Activated naive CD8-positive, alpha-beta T cell treated with anti-CD3 and anti-CD28 coated beads for 36 hours (primary cell): ENCODE measurements at places on chromosomes 7 and 10. TPM values are rescaled to one million over a fixed set of nuclear protein-coding genes. Genes with fewer than 3 reads are reported as not detected.

DNA sequence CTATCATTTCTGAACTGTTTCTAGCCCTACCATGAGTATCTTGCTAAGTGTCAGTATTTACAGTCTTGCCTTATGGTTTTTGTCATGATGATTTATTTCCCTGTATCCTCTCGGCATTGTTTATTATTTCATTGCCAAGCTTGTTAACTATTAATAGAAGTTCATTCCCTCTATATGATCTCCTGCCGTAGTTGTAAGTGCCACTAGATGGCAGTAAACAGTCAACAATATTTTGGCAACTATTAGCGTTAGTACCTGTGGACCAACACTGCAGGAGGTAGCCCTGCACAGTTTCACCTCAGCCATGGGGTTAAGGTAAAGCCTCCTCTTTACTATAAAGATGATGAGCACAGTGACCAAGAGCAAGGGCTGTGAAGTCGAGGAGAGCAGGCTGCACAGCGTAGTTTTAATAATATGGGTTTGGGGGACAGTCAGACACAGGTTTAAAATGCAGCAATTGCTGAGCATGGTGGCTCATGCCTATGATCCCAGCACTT lies 26.1 kb upstream of the CCNJ start:
- H3K27me3 ChIP-seq: peaks cover 6% of the 10 kb centered on the region
- H3K4me3 ChIP-seq: no peak overlapping the region

DNA sequence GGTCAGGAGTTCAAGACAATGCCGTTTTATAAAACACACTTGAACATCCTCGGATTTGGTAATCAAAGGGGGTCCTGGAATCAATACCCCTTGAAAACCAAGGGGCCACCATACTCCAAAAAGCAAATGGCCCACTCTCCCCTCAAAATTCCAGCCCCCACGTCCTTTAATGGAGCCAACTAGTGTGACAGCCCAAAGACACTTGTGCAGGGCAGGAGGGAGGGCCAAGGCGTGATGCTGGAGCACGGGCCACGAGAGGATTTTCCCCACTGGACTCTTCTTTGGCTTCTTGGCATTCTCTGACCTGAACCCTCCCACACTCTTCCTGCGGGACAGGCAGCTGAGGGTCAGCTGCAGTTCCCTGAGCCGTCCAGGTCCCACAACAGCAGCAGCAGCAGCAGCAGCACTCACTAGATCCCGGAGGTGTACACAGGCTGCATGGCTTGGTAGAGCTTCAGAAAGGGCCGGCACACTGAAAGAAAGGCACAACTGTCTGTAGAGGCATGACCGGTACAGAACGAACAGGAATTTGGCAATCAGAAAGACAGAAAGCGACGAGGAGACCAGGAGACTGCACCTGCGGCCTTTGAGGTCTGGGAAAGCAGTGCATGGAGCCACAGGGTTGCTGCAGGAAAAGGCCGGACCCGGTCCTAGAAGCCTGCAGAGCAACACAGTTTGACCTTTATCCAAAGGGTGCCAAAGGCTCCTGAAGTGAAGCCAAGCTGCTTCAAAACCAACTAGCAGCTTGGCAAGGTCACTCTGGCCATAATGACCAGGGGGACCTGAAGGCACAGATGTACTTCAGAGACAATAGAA lies 168.2 kb downstream of the TNS3 start:
- peaks cover 2% of the 10 kb centered on the region for H3K36me3 ChIP-seq
- H3K27me3 ChIP-seq: no peaks in the 10 kb centered on the region
- peaks cover 3% of the 10 kb centered on the region for H3K4me1 ChIP-seq

DNA sequence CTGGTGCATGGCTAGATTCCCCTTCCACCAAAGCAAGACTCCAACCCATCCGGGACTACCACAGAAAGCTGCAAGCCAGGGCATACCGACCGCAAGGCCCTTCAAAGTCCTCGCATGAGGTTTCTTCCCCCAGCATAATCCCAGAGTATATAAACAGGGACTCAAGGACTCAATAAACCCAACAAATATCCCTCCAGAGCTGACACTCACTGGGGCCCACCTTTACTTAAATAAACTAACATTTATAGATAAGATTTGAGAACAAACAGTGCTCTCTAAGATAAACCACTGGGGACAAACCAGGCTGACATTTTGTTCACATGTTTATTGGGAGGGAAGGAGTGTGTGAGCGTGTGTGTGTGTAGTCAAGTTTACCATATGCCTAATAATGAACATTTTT lies 138.2 kb downstream of the ADAM12 start:
- H3K27ac ChIP-seq: no peak overlapping the region
- no peak for DNase-seq
- no peak overlapping the region for H3K4me3 ChIP-seq
- H3K27me3 ChIP-seq: no peaks in the 10 kb centered on the region

DNA sequence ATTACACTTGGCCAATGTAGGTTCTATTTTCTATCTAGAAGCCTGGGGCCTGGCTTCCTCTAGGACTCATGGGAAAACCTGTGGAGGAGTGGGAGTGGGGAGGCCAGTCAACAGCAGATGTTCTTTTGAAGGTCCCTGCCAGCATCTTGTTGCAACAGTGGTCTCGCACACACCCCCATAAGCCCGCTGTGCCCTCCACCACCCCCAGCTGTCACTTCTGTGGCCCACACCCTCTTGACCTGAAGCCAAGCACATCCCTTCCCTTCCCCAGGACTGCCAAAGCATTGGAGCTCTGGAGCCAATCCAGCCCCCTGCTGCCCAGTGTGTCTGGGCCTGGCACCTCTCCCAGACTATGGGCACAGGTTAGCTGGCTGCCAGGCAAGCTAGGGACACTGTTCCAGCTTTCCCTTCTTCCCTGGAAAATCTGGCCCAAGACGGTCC lies 1.9 kb upstream of the STX1A start:
- H3K4me1 ChIP-seq: peaks cover 17% of the 10 kb centered on the region
- DNase-seq: no peak
- H3K27me3 ChIP-seq: peaks cover 13% of the 10 kb centered on the region

DNA sequence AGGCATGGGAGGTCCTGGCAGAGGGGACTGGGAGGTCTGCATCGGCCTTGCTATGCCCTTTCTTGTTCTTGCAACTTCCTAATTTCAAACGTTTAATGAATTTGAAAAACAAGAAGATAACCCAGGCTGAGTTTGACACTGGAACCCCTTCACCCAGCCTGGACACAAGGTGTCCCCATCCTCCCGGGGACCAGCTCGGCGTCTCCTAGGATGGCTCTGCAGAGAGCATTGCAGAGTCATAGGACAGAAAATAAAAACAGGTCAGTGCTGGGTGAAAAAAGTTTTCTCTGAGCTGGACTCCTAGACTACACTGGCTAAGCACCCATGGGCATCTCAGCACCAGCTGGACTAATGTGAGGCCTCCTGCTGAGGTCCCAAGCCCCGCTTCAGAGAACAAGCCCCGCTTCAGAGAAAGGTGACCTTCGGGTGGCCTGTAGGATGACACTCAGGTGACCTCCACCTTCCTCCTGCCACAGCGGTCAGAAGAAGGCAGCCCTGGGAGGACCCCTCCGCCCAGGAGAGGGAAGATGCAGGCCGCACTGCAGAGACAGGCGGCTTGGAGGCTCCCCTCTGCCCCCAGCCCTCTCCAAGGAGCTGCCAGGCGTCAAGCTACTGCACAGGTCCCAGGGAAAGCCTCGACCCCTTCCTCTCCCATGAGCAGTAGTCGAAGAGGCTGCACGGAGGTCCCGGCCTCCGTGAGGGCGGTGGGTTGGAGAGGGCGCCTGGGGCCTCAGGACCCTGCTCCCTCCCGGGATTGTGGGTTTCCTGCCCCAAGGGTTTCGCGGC lies 9.3 kb upstream of the UNCX start:
- DNase-seq: no peak
- H3K27ac ChIP-seq: no peak overlapping the region
- no peaks in the 10 kb centered on the region for H3K36me3 ChIP-seq
- H3K4me3 ChIP-seq: no peak overlapping the region
- peaks cover 83% of the 10 kb centered on the region for H3K27me3 ChIP-seq
- peaks cover 6% of the 10 kb centered on the region for H3K4me1 ChIP-seq

- peaks cover 13% of the 10 kb centered on the region for H3K4me1 ChIP-seq
- DNase-seq: no peak
- no peak overlapping the region for H3K27ac ChIP-seq
- H3K36me3 ChIP-seq: no peaks in the 10 kb centered on the region
- H3K27me3 ChIP-seq: no peaks in the 10 kb centered on the region
- H3K4me3 ChIP-seq: no peak overlapping the region
Observed at GRCh38 chr7:75599244-75599781, 107.2 kb downstream of the SPDYE5 start.

GRCh38 chr10:90959826-90960225 lies 38.9 kb upstream of the ANKRD1 start:
- no peaks in the 10 kb centered on the region for H3K36me3 ChIP-seq
- DNase-seq: no peak
- no peak overlapping the region for H3K4me3 ChIP-seq
- no peaks in the 10 kb centered on the region for H3K27me3 ChIP-seq

DNA sequence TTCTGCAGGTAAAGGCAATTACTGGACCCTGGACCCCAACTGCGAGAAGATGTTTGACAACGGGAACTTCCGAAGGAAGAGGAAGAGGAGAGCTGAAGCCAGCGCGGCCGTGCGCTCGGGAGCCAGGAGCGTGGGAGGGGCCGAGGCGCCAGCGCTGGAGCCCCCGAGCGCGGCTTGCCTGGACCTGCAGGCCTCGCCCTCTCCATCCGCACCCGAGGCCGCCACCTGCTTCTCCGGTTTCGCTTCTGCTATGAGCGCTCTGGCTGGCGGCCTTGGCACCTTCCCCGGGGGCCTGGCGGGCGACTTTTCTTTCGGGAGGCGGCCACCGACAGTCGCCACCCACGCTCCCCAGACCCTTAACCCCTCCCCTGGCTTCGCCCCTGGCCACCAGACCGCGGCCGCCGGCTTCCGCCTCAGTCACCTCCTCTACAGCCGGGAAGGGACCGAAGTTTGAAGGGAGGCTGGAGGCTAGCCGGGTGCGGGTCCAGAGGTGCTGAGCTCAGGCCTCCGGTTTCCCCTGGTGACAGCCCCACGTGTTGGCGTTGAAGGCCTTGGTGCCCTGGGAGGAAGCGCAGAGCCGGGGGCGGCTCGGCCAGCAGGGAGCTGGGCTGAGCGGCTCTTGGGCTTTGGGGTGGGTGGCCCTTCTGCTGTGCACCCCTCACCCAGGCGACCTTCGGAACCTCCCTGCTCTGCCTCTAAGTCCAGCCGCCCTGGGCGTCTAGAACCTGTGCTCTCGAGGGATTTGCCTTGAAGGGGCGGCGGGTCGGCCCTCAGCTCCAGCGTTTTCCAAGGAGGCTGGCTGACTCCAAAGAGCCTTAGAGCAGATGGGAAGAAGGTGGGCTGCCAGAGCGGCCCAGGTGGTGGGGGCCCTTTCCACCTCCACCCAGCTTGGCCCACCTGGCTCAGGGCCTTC lies 1.8 kb downstream of the FOXI2 start:
- no peak for DNase-seq
- H3K36me3 ChIP-seq: no peaks in the 10 kb centered on the region
- no peaks in the 10 kb centered on the region for H3K4me1 ChIP-seq
- H3K27ac ChIP-seq: no peak overlapping the region
- peaks cover 43% of the 10 kb centered on the region for H3K27me3 ChIP-seq

DNA sequence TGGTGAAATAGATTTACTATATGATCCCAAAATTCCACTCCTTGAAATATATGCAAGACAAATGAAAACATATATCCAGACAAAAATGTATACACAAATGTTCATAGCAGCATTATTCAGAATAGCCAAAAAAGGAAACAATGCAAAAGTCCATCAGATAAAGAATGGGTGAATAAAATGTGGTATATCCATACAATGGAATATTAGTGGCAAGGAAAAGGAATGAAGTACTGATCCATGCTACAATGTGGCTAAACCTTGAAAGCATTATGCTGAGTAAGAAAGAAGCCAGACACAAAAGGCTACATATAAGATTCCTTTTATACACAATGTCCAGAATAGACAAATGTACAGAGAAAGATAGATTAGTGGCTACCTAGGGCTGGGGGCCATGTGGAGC lies 225.5 kb downstream of the PLXNA4 start:
- H3K36me3 ChIP-seq: no peaks in the 10 kb centered on the region
- no peaks in the 10 kb centered on the region for H3K4me1 ChIP-seq
- no peak overlapping the region for H3K27ac ChIP-seq
- DNase-seq: no peak
- H3K4me3 ChIP-seq: no peak overlapping the region

DNA sequence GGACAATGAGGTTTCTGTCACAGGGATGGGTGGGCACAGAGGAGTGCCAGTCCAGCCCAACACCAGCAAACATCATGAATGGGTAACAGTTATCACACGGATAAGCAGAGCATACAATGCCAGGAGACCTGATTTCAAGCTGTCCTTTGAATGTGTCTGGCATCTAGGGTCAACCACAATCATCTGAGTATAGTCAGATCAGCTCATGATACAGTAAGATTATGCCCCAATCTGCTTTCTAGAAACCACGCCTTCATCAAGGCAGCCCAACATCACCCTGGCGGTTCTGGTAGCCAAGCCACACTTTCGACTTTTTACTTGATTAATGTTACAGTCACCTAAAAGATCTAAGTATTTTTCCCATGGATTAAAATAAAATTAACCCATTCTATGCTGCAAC lies 10.5 kb downstream of the FAM171A1 start:
- H3K27ac ChIP-seq: no peak overlapping the region
- H3K36me3 ChIP-seq: no peaks in the 10 kb centered on the region
- peaks cover 4% of the 10 kb centered on the region for H3K4me1 ChIP-seq
- peaks cover 2% of the 10 kb centered on the region for H3K27me3 ChIP-seq
- H3K4me3 ChIP-seq: no peak overlapping the region

DNA sequence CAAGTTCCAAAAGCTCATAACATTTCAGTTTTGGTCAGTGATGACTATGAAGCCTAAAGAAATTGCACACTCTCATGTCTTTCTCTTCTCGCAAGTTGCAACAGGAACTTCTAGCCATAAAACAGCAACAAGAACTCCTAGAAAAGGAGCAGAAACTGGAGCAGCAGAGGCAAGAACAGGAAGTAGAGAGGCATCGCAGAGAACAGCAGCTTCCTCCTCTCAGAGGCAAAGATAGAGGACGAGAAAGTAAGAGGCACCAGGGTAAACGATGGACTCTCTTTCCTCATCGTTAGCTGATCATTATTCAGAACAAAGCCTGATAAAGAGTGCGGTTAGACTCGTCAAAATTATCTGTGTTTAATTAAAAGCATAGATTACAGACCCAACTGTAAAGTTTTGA lies 94.7 kb downstream of the HDAC9 start:
- no peak overlapping the region for H3K4me3 ChIP-seq
- no peak for DNase-seq
- H3K36me3 ChIP-seq: no peaks in the 10 kb centered on the region

The FKBP6 gene
- total RNA-seq: not detected

The GHRHR gene
- not detected for total RNA-seq
